C1 segment of cervical spinal cord (tissue), 14 donors: ENCODE measurements at places on chromosomes 6 and 20.

DNA sequence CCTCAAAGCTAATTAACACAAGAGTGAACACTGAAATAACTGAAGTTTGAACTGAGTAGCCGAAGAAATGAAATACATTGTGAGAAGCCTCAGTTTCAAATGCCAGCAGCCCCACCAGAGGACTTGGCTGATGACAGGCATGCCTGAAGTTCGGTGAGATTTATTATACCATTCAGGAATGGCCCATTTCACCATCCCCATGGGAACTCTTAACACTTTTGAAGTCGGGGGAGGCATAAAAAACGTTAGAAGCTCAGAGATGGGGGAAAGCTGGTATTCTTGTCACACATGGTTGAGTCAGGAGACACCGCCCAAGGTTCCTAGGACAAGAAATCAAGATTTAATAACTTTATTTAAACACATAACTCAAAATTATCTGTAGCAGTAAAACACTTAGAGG lies 17.6 kb upstream of the SLC22A3 start:
- DNase-seq, result no peak

DNA sequence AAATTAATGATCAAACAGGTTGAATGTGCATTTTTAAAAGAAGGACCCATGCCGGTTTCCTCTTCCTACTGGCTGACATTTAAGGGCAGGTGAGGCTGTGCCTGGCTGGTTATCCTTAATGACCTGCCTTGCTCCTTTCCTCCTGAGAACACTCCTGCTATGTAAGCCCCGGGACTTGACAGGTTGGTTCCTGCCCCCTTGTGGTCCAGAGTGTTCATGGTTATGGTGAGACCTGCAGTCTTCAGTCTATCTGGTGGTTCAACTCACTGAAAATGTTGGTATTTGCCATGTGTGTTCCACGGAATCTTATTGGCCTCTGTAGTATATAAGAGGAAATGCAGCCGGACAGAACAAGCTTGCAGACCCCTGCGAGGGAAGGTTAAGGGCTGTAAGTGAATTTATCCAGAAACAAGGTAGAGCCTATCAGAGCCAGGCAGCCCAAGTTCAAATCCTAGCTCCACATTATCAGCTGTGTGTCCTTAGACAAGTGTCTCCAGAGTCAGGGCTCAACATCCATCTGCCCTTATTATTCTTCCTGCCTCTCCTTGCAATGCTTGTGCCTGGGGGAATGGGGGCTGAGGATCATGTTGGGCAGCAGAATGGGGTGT lies 5.2 kb upstream of the BPIFA3 start:
- no peak for DNase-seq

GRCh38 chr6:31943742-31944141 lies 2.2 kb upstream of the CFB start:
- DNase-seq, result no peak

- no peak for DNase-seq
Observed at GRCh38 chr6:81940451-81940985, 188.0 kb upstream of the TENT5A start.

DNA sequence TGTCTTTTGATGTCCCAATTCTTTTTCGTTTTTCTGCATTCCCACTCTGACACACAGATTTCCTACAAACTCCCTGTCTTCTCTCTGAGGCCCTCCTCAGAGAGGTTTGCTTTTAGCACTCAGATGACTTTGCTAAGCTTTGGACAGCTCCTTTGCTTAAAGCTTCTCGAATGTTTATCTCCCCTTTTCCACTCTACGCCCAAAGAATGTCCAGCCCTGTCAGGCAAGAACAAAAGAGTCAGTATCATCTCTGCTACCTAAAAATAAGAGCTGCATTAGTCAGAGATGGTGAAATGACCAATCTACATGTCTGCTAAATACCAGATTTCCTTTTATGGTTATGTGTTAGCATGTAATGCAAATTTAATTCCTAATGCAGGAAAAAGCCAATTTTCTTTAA lies 56.8 kb downstream of the PREP start:
- no peak for DNase-seq

DNA sequence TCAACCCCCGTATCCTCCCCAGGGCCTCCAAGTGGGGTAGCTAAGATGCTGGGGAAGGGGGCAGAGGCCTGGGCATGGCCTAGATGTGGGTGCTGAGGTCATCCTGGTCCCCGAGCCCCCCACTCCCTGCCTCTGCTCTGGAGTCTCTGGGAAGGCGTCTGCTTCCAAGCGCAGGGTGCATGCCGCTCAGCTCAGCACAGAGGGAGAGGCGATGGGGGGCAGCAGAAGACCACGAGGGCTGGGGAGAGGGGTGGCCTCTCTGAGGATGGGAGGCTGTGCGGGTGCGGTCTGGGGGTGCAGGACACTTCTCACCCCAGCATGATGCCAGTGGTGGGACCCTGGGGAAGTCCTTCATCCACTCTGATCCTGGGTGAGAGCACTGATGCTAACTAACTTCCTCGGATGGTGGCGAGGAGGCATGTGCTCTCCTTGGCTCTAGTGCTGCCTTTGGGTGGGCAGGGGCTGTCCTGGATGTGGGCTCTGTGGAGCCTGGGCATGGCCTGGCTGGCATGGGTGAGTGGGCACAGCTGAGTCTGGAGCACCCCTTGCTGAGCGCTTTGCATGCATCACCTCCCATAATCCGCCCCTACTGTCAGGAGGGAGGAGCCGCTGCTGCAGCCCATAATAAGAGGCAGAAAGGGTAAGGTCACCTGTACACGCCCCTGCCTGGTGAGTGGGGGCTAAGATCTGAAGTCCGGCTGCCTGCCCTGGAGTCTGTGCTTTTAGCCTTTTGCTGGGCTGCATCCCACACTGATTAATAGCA lies 34.7 kb downstream of the EFCAB8 start:
- DNase-seq, result no peak

DNA sequence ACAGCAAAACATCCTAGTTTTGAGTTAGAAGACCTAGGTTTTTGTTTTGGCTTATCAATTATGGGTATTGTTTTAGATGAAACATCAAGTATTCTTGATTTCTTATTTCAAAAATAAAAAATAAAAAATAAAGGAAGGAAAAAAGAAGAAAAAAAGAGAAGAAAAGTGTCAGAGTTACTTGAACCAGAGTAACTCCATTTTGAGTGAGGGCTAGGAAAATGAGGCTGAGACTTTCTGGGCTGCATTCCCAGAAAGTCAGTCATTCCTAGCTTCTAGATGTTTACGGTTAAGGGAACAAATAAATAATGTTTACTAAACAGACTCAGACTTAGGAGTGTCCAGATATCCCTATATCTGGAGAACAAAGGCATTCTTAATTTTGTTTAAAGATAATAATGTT lies 45.3 kb upstream of the HFE start:
- DNase-seq, result no peak

DNA sequence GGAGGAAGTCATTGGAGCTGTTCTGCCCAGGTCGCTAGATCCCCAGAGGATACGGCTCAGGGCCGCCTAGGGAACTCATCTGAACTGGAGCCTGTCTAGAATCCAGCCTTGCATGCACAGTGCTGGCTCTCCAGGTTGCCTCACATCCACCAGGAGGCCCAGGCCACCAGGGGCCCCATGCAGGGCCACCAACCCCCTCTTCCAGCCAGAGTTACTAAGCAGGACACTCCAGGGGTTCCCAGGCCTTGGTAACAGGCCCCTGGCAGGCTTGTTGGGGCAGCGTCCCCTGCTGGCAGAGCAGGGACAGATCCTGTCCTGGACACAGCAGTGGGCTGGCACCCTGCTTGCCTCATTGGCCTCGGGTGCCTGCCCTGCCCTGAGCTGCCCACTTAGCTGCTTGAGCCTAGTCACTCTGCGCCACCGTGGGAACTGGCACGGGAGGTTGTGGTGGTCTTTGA lies 35.3 kb downstream of the EFCAB8 start:
- DNase-seq, result no peak

GRCh38 chr6:96899019-96899418 lies 1.3 kb upstream of the NDUFAF4 start:
- no peak for DNase-seq

DNA sequence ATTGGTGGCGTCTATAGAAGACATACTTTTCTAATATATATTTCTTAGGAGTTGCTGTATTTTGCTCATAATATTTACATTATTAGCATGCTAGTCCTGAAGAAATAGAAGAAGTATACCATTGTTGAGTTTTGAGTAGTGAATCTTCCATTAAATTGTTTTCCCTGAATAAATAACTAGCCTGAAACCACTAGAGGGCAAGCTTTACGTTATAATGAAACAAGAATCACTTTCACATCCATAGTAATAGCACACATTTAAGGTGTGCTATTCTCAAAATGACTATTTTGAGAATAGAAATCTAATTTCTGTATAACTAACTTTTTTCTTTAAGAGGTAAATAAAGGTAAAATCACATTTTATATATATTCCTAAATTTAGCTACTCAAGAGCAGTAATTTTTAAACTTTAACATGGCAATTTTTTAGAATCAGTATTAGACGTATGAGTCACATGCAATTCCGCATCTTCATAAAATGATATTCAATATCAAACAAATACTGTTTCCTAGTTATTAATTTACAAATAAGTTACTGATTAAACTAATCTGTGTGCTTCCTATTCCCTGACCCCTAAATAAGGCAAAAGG lies 213.2 kb upstream of the MANEA start:
- no peak for DNase-seq

DNA sequence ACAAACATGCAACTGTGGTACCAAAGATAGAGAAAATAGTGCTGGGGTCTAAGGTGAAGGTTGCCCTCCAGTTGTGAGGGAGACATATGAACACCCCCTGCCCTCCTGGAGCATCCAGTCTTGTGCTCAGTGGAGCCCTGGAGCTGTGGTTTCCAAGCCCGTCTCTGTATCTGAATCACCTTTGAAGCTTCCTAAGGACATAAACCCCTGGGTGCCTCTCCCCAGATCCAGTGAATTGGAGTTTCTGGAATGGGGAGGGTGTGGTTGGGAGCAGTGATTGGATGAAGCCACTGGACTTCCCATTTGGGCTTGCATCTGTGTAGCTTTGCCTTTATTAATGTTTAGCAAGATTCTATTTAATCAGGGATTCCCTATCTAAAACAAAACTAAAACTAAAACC lies 22.4 kb upstream of the E2F3 start:
- DNase-seq, result no peak

DNA sequence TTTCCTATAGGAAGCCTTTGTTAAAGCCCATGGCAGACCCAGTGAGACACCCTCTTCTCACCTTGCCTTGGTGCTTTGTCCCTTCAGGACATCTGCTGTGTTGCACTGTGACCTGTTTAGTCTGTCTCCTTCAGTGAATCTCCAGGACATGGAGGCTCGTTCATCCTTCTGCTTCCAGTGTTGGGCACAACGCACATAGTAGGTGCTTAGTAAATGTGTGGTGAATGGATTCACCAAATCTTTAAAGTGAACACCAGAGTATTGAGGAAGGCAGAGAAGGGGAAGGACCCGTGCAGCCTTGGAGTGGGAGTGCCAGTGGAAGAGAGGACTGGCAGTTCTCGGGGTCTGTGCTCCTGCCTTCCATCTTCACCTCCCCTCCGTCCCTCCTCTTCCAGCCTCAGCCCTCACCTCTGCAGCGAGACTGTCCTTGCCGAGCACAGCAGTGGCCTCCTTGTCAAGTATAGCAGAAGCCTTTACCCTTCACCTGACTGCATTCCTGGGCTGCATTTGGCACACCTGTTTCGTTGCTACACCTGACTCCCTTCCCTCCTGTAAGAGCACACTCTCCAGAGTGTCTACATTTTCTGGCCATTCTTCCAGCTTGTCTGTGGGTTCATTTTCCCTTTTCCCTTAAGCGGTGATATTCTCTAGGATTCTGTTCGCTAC lies 49.2 kb downstream of the ARID1B start:
- no peak for DNase-seq

DNA sequence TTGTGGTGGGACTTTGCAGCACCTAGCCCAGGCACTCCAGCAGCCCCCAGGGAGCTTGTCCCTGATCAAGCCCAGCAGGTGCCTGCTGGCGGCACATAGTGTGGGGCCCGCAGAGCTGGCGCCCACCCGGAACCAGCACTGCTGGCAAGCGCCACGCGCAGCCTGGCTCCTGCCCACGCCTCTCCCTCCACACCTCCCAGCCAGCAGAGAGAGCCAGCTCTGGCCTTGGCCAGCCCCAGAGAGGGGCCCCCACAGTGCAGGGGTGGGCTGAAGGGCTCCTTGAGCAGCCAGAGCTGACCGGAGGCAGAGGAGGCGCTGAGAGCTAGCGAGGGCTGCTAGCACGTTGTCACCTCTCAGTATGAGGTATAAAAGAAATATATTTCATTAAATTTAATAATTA lies 716.5 kb upstream of the MAP3K7 start:
- DNase-seq, result no peak

- no peak for DNase-seq
Observed at GRCh38 chr6:99573980-99574617, 5.6 kb upstream of the CCNC start.

- DNase-seq, result no peak
Observed at GRCh38 chr6:45552536-45552935, 174.8 kb upstream of the SUPT3H start.

GRCh38 chr20:39298571-39299506 lies 336.7 kb downstream of the DHX35 start:
- no peak for DNase-seq

- no peak for DNase-seq
Observed at GRCh38 chr20:61297986-61298385, 45.9 kb downstream of the CDH4 start.

GRCh38 chr20:4913147-4913546 lies 88.2 kb downstream of the SLC23A2 start:
- DNase-seq, result no peak

GRCh38 chr20:20343932-20344331 lies 24.0 kb upstream of the INSM1 start:
- no peak for DNase-seq

DNA sequence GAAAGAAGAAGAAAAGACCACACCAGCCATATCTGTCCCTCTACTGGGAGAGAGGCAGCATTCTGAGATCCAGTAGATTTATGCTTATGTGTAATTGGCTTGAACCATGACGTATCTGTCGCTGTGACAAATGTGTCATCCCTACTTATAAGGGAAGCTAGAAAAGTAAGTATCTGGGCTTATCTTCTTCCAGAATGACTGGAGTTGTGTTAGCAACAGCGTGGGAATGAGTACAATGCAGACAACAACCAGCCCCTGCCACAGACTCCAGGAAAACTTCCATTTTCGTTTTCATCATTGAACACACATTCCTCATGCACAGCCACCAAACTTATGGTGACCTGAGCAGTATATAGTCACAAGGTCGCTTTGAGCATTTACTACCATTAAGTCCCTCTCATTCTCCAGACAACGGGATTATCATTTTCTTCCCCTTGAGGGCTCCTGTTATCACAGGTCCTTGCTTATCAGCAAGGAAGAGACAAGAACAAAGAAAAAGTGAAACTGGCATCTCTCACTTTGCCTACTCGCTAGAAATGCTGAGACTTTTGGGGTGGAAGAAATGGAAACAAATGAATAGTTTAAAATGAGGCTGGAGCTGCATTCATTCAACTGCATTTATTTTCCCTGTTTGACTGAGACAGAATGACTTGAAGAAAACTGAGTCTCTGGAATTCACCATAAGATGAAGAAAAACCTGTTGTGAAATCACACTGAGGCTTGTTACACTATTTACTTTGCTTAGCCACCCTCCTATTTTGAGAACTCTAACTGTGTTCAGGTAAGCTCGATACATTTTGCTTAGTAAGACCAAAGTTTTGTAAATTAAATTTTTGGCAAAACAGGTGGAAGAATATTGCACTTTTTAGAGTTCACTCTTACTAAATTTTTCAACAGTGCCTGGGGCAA lies 149.3 kb upstream of the FOXQ1 start:
- DNase-seq, result no peak

GRCh38 chr20:62922451-62922921 lies 3.8 kb downstream of the DIDO1 start:
- no peak for DNase-seq

- no peak for DNase-seq
Observed at GRCh38 chr20:22523499-22524392, 60.6 kb downstream of the FOXA2 start.

GRCh38 chr6:44072452-44072958 lies 54.7 kb downstream of the MRPL14 start:
- DNase-seq, result no peak
